Activated CD4-positive, CD25-positive, alpha-beta regulatory T cell treated with anti-CD3 and anti-CD28 coated beads, Interleukin-2, amount 50 U/mL, for 24 hours (primary cell): ENCODE measurements at places on chromosomes 5 and 9.

DNA sequence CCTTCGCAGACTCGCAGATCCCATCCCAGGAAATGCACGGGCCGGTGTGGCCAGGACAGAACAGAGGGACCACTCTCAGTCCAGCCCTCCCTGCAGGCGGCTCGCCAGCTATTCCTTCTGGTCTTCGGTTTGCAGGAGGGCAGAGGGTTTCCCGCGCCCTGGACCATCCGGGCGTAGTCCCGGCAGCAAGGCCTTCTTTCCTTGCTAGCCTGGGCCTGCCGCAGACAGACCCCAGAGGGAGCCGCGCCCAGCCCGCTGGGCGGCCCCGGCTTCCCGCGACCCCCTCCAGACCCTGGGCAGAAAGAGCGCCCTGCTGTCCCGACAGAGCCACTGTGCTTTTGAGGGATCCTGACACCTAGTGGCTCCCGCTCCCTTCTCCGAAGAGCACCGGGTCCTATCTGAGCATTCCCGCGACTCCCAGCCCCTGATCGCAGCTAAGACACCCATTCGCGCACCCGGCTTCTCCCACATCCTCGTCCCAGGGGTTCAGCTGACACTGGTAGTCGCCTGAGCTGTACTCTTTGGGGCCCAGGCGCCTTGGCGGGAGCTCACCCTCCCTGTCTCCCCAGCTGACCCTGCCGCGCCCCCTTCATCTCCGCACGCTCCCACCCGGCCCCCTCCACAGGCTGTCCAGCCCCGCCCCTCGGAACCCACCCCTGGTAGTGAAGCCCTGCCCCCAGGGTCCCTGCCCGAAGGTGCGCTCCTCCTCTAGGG, 1.1 kb downstream of the CFAP90 start:
- peak; percentile 19 for ATAC-seq

- ATAC-seq = no peak
Observed at GRCh38 chr9:36007316-36007708, 29.4 kb upstream of the RECK start.

DNA sequence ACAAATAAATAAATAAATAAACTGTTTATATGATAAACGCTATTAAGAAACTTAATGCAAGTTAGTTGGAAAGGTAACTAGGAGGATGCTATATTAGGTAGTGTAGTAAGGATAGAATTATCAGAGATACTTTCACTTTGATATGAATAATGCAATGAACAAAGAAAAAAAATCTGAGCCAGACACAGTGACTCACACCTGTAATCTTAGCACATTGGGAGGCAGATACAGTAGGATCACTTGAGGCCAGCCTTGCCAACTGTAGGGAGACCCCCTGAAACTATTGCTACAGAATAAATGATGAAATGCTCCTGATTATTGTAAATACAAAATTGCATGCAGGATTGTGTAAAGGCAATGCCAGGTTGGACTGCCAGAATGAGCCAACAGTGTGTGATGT, 109.2 kb downstream of the ANXA2R start:
- ATAC-seq = no peak

GRCh38 chr5:101047181-101047580, 144.1 kb upstream of the ST8SIA4 start:
- no peak for ATAC-seq

DNA sequence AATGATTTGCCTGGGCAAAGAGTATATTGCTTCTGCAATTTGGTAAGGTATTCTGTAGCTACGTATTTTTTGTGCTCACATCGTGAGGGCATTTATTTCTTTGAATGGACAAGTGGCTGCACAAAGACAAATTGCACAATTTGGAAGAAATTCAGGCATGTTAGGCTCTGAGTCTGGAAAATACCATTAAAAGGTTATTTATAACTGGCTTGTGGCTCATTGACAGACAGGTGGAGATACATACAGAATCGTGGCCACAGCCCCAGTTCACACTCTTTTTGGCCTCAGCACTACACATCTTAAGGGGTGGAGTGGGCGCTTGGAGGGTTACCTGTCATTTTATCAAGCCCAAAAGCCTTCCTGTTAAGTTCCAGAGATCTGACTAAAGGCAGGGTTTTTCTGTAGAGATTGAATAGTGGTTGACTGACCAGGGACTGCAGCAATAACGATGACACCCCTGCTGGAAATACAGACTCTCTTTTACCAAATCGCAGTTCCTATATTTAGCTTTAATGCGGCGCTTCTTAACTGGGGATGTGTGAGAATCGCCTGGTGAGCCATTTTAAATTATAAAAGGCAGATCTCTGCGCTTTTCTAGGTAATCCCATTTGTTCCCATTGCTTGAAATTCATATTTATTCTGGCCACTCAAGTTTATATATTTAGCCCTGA, 14.7 kb downstream of the MAN2A1 start:
- ATAC-seq = no peak

DNA sequence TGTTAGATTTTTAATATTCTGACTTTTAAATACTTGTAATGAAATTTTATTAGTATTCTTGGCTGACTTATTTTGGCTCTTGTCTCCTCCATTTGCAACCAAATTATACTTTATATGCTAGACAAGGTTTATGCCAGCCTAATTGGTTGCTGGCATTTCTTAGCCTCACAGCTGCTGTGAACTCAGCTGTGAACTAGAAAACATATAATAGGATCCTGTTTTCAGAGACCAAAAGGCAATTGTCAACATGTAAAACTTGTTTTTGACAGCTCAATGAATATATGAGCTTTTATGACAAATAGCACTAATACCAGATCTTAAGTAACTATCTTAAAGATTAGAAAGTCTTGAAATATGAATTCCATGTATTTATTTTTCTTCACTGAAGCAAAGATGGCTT, 25.9 kb downstream of the KIF2A start:
- no peak for ATAC-seq

- no peak for ATAC-seq
Observed at GRCh38 chr9:125523681-125524080, 183.3 kb downstream of the MAPKAP1 start.

- ATAC-seq = no peak
Observed at GRCh38 chr5:127326431-127326830, 35.8 kb downstream of the MEGF10 start.

DNA sequence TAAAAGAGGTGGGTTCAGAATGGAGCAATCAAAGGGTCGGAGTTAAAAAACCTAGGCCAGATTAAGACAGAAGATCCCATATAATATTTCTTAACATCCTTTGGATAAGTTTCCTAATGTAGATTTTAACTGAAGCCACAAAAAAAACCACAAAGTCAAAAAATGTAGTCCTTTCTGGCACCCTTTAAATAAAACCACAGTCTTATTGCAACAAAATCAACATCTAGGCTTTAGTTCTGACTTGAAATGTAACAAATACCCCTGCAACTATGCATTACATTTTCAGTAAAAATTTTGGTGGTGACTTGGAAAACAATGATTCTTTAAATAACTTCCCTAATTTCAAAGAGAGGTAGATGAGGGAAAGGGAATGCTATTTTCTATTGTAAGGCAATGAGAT, 109.2 kb downstream of the PSAT1 start:
- no peak for ATAC-seq

DNA sequence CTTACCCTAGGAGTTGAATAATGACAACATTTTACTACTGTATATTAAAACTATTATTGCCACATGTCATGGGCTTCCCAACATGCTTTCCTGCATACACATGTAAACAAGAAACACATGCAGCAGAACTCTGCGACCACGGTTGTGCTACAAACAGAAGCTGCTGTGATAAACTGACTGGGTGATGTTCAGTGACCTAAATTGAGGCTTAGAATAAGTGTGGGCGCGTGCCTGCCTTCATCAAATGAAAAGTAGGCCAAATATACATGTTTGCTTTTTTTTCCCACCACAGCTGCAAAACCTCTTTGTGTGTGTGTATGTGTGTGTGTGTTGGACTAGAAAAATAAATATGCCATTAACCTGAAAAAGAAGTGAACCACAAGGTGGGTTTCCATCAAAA, 1202.1 kb downstream of the PTPRD start:
- ATAC-seq = no peak

DNA sequence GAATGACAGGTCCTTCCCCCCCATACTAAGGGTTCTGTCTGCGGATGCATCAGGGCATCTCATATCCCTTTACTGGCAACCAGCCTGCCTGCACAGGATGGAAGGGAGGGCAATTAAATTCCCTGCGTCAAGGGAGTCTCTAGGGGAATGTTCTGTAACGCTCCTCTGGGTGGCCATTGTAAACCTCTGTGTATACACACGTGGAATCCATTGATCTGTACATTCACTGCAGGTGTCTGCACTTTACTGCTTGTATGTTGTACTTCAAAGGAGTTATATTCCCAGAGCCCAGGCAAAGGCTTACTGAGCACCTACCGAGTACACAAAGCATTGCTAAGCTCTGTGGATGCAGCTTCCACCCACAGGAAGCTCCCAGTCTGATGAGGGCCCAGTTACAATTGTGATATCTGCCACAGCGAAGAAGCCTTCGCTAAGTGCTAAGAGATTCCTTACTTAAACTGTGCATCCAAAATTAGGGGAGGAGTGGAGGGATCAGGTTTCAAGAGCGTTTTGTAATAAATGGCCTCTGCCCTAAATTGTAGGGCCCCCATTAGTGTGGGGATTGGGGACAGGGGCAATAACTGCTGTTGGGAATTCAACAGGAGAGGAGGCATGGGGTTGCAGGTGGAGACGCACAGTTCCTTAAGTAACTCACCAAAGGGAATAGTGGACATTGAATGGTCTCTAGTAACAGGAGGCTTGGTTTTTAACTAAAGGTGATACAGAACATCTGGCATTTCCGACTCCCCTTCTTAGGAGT, 1.5 kb upstream of the RETREG1 start:
- no peak for ATAC-seq

- ATAC-seq = no peak
Observed at GRCh38 chr5:50658246-50658645, 8.2 kb upstream of the PARP8 start.

- ATAC-seq = no peak
Observed at GRCh38 chr5:33317271-33317670, 123.5 kb upstream of the TARS1 start.
